ENCODE measurements at places on chromosomes 6 and 20. TPM values are rescaled to one million over a fixed set of nuclear protein-coding genes. Genes with fewer than 3 reads are reported as not detected.

- no peak for DNase-seq
These were observed 75.9 kb downstream of the PLCG1 start for GRCh38 chr20:41213150-41213820.

- DNase-seq: no peak
These were observed 76.0 kb downstream of the LCA5 start for GRCh38 chr6:79461205-79461604.

DNA sequence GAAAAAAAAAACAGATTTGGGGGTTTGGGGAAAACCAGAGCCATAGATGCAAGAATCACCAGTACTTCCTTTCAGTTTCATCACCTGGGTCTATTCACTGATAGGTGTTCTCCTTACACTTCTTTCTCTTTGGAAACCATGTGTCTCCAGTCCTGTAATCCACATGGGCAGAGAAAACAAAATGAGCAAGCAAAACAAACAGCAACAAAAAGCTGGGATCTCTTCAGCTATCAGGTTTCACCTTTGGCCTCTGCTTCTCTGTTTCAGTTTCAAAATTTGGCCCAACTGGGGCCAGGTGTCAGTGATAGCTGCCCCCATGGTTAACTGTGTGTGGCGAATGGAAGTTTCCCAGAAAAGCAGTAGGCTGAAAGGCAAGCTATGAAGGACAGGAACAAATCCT, 220.0 kb upstream of the THBS2 start:
- DNase-seq: no peak

- DNase-seq: no peak
These were observed 189.8 kb downstream of the ZDHHC14 start for GRCh38 chr6:157570752-157571151.

NR2E1 gene
- 0.11 TPM for polyA plus RNA-seq

DNA sequence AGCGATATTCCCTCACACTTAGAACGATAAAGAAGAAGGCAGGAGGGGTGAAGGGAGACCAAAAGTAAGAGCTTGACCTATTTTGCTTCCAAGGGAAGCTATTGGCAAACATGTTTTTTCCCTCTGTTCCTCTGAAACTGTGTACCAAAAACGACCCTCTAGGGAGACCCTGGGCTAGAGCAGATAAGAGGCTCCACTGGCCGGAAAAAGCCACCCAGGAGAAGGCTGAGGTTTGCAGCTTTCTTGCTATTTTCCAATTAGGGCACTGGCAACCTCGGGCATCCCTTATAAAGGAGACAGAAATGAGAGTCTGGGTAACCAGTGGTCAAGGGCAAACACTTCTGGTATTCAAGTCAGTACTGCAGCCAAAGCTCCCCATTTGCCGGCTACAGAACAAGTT, 168.0 kb downstream of the KIF16B start:
- no peak for DNase-seq

RIPOR3 gene
- polyA plus RNA-seq: 23.4 TPM

DNA sequence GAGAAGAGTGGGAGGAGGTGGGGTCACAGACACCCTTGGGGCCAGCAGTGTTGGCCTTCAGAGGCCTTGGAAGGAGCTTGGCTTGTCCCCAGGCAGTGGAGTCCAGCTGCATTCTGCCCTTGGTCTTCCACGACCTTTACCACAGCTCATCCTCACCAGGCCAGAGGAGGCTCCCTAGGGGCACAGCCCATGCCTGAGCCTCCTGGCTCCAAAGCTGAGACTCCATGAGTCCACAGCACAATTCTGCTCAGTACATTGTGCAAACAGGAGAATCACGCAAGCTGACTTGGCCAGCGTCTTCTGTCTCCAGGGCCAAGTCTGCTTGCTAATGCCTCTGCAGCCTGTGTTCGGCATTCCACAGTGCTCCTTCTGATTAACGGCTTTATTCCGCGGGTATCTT, 337.2 kb downstream of the SMOC2 start:
- DNase-seq: no peak

DNA sequence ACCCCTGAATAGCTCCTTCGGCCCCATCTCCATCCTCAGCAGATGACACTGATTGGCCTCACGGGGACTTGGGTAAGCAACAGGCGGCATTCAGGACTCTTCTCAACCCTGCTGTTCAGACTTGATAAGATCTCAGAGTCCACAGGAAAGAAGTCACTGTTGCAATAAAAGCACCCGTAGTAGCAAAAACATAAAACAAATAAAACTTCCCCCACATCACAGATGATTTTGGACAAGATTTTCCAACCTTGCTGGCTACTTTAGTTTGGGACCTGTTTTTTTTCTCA, 17.1 kb upstream of the C20orf144 start:
- no peak for DNase-seq

- DNase-seq: no peak
These were observed 45.4 kb downstream of the TULP4 start for GRCh38 chr6:158357570-158358216.

DNA sequence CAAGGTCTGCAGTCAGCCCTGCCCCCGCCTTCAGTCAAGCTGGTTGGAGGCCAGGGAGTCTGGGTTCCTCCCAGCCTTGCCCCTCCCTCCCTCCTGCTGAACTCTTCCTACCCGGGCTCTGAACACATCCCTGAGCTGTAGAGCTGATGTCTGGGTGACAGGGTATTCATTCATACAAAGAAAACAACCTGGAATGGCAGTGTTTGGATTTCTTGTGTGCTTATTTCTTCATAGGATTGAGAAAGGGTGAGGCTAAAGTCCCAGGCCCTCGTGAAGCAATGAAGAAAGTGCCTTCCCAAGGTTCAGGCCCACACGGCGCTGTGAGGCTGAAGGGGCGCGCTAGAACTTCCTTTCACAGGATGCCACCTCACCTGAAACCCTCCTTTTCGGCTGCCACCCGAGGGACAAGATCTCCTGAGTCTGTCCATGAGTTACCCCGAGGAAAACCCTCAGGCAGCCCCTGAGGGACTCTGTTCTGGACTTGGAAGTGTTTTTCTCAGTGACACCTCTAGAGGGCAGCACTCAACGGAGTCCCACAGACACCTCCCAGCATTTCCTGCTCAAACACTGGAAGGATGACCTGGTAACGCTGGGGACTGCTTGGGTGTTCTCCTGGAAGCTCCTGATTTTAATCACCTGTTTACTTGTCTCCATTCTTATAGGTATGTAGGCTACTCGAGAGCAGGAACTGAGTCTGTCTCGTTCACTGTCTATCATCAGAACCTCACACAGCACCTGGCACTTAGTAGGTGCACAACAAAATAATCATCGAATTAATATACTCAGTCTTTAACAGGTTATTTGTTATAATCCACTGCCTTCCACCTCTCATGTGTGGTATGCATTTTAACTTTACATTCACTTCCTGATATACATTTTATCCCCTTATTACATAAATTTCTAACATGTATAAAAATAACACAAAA, 11.8 kb upstream of the GSTA1 start:
- DNase-seq: no peak

DNA sequence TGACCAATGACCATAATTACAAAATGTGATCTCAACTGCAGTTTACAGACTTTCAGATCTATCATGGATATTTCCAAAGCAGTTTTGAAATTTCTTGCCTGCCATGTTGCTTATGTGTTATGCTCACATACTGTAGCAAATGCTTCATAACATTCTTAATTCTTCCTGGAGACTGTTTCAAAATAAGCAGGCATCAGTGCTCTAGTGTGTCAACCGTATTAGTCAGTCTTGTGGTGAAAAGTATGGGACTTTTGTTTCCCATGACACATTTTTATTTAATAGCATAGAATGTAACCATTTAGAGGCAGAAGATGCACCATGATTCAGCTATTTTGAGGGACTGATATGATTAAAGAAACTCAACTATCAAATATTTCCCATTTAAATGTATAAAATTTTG, 1.7 kb downstream of the POPDC3 start:
- no peak for DNase-seq

DPPA5 gene
- 0.39 TPM for polyA plus RNA-seq

GRCh38 chr20:11880680-11881079, 37.0 kb upstream of the BTBD3 start:
- no peak for DNase-seq

GRCh38 chr20:53226826-53227225, 254.7 kb downstream of the TSHZ2 start:
- no peak for DNase-seq

DNA sequence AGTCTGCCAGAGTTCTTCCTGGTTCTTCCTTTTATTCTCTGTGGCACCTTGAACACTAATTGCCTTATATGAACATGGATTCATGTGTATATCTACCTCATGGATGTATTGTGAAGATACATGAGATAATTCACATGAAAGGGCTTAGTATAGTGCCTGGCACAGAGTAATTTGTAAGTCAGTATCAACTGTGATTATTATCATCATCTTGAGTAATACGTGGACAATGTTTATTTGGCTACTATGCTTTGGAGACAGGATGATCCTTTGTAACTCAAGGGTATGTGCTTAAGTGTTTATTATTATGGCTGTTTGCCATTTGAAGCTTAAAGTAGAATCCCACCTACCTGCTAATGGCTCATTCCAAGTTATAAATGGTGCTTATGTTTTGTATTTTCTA, 16.0 kb downstream of the DOP1A start:
- DNase-seq: no peak

DNA sequence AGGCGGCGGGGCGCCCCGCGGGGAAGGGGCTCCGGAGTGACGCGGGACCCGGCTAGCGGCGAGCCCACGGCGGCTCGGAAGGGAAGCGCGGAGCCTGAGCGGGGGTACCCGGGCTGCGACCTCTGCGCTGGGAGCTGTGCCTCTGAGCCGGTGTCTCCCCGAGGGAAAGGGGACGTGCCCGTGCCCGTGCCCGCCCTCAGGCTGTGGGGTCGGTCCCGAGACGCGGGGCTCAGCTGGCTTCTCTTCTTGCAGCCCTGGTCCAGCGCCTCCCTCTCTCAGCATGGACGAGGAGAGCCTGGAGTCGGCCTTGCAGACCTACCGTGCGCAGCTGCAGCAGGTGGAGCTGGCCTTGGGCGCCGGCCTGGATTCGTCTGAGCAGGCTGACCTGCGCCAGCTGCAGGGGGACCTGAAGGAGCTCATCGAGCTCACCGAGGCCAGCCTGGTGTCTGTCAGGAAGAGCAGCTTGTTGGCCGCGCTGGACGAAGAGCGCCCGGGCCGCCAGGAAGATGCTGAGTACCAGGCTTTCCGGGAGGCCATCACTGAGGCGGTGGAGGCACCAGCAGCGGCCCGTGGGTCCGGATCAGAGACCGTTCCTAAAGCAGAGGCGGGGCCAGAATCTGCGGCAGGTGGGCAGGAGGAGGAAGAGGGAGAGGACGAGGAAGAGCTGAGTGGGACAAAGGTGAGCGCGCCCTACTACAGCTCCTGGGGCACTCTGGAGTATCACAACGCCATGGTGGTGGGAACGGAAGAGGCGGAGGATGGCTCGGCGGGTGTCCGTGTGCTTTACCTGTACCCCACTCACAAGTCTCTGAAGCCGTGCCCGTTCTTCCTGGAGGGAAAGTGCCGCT, 686 bp downstream of the ZGPAT start:
- DNase-seq: no peak

GRCh38 chr6:158707821-158708195, 58.0 kb downstream of the SYTL3 start:
- no peak for DNase-seq

Measured in thymus (tissue), 14 donors.